ENCODE measurements at places on chromosomes 1 and 21.

DNA sequence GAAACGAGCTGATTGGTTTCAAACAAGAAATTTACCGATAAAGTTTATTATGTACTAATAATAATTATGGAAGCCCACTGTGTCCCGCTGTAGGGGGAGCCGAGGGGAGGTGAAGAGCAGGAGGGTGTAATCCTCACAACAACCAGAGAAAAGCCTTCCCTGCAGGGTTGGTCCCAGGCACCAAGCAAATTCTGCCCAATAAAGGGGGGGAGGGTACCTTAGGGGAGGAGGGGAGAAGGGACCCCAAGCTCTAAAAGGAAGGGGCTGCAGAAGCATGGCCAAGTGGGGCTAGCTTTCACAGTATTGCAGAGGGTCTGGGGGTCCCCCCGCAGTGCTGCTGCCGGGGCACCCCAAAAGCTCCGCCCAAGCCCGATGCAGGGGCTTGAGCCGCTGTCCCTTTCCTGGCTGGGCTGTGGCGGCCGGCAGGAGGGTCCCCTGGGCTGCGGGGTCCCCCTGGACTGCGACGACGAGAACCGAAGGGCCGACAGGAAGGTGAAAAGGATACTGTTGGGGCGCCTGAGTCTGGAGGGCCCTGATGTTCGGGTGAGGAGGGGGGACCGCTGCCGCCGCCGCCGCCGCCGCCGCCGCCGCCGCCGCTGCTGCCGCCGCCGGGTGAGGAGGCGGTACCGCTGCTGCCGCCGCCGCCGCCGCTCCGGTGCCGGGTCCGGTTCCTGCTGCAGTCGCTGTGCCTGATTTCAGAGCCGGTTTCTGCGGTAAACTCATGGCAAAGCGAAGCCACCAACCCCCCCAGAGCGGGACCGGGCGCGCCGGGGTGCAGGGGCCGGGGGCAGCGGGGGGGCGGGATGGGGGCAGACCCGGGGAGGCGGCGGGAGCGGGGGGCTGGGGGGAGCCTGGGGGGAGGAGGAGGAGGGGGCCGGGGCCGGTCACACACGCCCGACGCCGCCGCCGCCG lies 771 bp downstream of the EIF4G3 start:
- DNase-seq, result no peak

DNA sequence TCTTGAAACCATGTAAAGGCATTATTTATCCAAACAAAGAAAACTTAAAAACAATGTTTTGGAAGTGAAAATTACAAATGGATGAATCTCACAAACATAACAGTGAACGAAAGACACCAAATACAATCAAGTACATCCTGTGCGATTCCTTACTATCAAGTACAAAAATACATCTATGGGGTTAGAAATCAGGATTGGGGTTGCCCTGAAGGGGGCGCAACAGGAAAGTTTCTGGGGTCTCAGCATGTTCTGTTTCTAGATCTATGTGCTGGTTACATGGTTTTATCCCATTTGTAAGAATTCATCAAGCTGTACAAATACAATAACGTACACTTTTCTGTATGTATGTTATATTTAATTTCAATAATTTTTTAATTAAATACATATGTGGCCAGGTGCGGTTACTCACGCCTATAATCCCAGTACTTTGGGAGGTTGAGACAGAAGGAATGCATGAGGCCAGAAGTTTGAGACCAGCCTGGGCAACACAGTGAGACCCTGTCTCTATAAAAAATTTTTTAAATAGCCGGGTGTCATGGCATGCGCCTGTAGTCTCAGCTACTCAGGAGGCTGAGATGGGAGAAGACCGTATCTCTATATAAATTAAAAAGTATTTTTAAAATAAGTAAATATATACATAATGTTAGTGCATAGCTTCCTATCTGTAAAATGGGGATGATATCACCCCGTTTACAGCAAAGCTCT lies 121.5 kb upstream of the SOD1 start:
- DNase-seq, result no peak

- no peak for DNase-seq
Measured at GRCh38 chr1:199629624-199630023, 397.9 kb upstream of the NR5A2 start.

DNA sequence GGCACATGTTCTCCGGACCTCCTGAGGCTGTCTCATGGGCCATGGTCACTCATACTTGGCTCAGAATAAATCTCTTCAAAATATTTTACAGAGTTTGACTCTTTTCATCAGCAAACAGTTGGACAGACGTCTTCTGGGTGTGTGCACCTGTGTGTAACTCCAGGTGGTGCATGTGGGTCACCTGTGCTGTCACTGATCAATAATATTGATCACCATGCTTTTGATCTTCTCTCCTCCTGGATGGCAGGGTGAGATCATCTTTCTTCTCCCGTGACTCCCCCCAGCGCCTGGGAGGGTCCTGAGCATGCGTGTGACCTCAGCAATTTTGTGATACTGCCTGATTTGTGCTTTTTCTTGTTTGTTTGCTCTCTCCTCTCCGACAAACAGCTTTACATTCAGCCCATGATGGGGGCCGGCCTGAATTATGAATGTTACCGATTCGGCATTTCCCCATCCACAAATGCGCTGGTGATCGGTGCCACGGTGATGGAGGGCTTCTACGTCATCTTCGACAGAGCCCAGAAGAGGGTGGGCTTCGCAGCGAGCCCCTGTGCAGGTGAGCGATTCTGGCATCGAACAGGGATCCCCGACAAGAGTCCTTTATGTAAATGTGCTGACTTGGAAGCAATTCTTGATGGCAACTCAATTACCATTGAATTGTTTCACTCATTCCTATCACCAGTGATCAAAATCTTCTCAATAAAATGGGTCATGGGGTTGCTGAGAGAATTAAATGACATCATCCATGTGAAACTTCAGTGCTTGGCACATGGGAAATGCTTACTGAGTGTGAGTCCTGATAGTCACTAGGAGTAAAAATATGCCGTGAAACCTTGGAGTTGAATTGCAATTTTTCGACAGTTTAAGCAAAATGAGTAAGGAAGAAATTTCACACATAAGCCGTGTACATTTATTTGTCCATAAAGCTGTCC lies 59.6 kb upstream of the FAM3B start:
- DNase-seq, result no peak

DNA sequence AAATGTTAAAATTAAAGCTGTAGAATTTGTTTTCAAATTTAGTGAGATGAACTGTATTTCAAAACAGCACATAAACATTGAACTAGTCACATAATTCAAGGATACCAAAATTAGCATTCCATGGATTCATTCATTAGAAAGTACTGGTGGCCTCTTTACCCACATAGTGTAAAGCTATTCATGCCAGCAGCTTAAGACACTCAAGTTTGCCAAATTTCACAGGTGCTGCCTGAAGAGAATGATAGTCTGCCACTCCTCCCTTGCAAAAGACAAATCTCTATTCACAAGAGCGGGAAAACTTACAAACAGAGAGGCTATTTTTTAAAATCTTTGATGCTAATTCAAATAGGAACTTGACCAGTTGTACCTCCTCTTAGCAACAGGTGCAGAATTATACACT lies 337.0 kb downstream of the BRINP3 start:
- DNase-seq, result no peak

DNA sequence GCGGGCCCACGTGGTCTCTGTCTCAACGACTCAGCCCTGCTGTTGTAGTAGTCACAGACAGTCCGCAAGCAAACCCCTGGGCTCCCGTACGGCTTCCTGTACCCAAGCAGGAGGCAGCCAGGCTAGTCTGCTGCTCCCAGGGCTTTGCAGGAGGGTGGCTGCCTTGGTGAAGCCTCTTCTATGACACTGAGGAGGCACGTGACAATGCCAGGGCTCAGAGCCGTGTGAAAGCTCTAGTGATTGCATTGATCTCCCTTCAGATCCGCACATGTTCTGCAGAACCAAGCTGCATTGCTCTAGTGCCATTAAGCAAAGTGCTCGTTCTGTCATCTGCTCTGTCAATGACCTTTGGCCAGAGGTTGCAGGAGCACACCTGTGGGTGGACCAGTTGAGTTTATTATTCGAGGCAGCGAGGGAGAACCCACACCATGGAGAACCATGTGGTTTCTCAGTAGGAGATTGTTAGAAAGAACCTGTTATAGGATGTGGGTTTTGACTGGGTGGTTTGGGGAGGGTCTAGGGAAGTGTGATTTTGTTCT lies 18.0 kb downstream of the UMODL1 start:
- DNase-seq, result no peak

DNA sequence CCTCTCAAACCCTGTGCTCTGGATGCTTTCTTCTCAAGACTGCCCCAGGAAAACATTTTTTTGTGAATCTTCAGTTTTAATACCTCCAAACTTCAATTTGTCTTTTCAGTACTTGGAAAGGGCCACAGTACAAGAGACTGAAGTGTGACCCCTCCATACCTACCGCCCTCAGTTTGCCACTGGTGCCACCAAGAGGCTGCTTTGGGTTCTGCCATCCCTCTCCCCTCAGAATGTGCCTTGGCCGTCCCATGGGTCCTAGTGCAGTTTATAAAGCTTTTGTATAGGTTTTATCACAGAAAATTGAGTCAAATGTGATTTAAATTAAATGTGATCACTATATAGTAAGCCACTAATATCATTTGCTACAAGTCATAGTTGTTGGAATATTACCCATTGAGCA lies 60.8 kb upstream of the PGD start:
- peak; percentile 13 for DNase-seq

DNA sequence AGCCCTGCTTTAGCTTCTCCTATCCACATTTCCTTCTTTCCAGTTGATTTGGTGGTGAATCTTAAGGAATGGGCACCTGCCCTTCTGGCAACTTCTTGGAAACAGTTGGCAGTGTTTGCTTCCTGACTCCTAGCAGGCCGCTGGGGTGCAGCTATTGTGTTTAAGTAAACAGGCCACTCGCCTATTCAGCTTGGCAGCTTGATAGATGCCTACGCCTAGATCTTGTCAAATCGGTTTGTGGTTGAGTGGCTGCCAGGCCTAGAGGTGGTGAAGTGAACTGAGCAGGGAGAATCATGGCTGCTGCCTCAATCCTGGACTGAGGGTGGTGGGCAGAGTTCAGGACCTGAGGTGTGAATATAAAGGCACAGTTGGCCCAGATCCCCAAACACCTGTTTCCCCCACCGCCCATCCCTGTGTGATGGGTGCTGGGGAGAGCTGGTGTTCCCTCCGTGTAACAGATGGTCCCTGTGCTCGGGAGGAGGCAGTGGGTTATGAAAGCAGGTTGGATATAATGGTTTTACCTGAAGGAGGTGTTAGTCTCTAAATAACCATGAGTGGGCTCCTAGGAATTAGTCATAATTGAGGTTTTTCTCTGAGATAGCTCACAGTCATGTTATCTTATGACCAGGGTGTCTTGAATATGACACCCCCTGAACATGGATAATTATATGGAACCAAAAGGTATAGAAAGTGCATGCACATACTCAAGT lies 940 bp upstream of the PLA2G2C start:
- DNase-seq, result no peak

DNA sequence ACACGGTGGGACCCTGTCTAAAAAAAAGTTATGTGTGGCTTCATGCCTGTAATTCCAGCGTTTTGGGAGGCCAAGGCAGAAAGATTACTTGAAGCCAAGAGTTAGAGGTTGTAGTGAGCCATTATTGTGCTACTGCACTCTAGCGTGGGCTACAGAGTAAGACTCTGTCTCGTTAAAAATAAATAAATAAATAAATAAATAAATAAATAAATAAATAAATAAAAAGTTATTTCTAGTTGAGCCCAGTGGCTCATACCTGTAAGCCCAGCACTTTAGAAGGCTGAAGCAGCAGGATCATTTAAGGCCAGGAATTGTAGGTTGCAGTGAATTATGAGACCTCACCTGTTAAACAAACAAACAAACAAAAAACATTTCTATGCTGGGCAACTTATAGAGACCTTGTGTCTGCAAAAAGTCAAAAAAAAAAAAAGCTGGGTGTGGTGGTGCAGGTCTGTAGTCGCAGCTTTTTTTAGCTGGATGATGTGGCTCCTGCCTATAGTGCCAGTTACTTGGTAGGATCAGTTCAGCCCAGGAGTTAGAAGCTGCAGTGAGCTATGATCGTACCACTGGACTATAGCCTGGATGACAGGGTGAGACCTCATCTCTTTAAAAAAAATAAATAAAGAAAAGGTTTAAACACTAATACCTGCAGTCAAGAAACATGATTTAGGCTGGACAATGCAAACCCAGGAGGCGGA lies 25.6 kb downstream of the GON4L start:
- DNase-seq, result no peak

DNA sequence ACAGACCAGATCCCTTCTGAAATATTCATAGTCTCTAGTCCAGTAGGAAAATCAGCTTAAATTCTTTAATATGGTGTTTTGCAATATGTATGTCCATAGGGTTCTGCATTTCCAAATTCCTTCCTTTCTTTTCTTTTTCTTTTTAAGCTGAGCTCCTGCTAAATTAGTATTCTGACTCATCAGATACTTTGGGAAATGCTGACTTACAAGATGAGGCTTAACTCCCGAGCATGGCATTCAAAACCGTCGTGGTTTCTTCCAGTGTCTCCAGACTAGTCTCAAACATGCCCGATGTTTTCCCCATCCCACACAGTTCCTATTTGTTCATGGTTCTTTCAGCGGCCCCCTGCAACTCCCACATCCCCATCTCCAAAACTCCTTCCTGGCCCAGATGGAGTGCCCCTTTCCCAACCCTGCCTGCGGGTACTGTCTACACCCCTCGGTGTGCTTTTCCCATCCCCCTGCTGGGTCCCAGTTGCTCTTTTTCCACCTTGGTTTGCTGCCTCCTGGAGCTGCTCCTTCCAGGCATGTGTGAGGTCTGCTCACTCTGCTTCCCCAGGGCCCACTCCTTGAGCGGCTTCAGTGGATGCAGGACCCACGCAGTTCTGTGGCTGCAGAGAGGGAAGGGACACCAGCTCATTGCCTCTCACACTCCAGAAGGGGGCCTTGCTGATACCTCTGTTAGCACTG lies 19.5 kb upstream of the ETV3 start:
- no peak for DNase-seq

- no peak for DNase-seq
Measured at GRCh38 chr1:183490932-183491331, 18.6 kb downstream of the SMG7 start.

DNA sequence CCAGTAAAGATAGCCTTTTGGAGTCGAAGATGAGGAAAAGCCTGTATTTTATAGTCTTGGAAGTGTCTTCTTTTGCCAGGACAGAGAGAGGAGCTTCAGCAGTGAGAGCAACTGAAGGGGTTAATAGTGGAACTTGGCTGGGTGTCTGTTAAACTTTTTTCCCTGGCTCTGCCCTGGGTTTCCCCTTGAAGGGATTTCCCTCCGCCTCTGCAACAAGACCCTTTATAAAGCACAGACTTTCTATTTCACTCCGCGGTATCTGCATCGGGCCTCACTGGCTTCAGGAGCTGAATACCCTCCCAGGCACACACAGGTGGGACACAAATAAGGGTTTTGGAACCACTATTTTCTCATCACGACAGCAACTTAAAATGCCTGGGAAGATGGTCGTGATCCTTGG lies at the start of gene VCAM1:
TSS of gene VCAM1 (plus strand) at position 253 of the 400 bp plus-strand sequence. CDS start at position 372, 119 bp downstream.
- no peak for DNase-seq

Data from stromal cell of bone marrow (primary cell).